Posterior vena cava (tissue), 2 donors: ENCODE measurements at places on chromosomes 12 and 14.

DNA sequence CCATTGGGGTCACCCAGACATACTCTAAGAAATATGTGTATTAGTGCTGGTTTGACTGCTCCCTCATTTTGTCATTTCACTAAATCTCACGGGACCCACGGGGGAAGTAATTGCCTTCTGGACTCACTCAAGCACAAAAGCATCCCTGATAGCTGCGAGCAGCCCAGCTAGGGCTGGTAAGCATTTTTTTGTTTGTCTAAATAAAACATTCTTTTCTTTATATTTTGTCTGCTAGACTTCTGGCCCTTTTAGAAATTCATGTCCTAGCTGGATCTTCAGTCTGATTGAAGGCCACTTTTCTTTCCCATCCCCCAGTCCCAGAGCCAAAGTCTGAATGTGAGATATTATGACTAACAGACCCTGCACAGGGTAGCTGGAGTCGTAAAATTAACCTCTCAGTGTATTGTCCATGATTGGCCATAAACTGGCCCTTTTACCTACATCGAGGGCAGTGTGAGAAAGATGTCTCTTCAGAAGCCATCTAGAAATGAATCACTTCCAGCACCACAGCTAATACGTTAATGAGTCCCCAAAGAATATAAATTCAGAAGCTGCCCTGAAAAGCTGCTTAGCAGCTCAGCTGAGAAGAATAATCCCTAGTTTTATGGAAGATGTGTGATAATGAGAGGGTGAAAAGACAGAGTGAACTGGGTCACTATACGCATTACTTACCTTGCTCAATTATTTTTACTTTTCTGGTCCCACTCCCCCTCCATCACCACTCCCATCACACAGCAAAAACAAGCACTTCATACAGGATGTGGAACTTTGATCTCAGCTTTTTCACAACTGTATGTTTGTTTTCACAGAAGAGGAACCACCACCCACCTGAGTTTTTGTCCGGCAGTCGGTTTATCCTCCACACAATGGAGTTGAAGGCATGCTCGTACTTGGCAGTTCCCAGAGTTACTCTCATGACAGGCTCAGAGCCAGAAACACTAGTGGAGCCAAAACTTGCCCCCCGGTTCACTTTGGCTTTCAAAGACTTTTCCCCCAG, 55.6 kb upstream of the GTF2A1 start:
- DNase-seq = no peak

DNA sequence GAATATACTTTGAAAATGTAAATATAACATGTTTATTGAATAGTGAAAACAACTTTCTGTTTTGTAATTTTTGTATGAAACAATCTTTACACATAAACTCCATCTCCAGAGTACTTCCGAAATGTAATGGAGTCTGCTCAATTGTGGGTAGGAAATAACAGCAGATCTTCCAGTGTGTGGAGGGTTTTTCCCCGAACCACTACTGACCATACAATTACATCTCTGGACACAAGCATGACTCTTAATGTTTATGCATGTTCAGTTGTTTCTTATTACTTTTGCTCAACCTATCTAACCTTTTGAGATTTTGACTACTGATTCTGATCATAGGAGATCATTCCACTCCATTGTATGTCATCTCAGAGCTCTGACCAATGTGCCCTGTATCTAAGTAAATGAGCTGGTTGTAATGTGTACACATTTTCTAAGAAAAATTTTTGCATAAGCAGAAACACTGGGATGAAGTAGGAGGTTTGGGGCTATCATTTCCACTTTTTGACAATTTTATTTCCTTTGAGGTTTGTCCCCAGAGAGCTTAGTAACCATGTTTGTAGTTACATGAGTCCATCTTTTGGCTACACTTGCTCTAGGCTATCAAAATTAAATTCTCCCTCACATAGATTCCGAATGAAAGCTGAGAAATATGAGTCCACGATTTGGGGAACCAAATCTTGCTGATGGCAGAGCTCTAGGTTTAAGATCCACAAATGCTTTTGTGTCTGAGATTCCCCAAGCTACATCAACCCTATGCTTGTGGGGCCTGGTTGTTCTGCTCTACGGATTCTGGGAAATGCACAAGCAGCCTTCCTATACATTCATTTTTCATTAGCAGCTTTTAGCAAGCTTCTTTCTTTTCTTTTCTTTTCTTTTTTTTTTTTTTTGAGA, 21.4 kb upstream of the CLEC4D start:
- DNase-seq = no peak

DNA sequence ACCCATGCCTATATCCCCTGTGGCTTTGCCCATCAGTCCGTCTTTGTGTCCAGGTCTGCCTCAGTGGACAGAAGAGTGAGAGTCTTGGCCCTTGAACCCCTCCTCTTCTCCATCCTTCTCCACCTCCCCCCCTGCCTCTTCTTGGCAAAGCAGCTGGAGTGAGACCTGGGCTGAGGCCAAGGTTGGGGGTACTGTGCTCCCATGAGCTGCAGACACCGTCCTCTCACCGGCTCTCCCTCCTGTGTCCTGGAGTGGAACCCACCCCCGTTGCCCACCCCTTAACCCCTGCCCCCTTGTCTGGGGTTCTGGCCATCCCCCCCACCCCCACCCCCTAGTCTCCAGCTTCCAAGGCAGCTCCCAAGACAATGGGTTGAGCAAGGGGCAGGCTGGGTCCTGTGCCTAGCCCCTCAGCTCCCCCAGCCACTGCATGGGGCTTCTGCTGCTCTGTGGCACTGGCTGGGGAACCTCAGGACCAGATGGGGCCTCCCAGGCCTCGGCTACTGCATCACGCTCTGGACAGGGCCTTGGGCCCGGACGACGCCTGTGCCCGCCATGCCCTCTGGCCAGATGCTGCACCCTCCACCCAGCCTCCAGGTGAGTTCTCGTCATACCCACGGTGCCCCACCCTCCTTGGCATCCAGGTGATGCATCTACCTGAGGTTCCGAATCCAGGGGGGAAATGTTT, 35.7 kb downstream of the RTL1 start:
- DNase-seq = peak; percentile 73

DNA sequence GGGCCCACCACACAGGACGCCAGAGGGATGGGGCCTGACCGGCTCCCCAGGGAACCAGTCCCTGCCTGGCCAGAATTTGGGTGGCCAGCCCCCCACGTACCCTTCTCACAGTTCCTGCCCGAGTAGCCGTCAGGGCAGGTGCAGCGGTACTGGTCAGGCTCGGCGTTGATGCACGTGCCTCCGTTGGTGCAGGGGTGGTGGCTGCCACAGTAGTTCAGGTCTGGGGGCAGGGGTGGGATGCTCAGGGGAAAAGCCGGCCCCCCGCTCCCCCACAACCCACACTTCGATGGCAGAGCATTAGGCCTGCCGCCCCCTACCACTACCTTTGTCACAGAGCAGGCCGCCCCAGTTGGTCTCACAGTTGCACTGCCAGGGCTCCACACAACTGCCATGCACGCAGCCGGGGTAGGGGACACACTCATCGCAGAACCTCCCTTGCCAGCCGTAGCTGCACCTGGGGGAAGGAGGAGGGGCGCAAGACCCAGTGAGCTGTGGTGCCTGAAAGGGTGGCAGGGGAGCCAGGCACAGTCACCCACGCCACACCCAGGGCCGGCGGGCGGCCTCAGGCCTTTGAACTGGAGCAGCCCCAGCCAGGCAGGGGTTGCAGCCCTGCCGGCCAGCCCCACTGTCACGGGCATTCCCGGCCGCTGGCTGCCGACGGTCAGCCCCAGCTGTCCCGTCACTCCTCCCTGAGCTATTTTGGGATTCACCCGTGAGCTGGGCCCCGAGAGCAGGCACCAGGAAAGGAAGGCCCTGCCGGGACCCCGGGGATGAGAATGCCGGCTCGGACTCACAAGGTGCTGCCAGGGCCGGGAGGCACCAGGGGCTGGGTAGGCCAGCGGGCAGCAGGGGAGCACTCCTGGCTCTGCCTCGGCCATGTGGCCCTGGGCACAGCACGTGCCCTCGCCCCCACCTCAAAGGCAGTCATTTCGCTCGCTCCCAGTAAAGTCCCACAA, 16.5 kb downstream of the JAG2 start:
- DNase-seq = peak; percentile 81

DNA sequence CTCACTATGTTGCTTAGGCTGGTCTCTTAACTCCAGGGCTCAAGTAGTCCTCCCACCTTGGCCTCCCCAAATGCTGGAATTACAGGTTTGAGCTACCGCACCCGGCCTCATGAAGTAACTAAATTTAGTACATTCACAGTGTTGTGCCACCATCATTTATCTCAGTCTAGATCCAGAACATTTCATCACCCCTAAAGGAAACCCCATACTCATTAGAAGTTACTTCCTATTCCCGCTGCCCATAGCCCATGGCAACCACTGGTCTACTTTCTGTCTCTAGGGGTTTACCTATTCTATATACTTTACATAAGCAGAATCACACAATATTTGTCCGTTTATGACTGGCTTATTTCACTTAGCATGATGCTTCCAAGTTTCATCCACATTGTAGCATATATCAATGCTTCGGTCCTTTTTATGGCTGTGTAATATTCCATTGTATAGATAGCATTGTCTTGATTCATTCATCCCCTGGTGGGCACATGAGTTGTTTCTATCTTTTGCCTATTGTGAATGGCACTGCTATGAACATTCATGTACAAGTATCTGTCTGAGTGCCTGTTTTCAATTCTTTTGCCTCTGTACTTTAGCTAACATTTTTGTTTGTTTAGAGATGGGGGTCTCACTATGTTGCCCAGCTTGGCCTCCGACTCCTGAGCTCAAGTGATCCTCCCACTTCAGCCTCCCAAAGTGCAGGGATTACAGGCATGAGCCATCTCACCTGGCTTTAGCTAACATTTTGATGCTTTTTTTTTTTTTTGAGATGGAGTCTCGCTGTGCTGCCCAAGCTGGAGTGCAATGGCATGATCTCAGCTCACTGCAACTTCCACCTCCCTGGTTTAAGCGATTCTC, 10.2 kb upstream of the SH2B3 start:
- no peak for DNase-seq
